Cerebellar cortex (tissue), 1 donor: ENCODE measurements at places on chromosomes 6 and 20.

DNA sequence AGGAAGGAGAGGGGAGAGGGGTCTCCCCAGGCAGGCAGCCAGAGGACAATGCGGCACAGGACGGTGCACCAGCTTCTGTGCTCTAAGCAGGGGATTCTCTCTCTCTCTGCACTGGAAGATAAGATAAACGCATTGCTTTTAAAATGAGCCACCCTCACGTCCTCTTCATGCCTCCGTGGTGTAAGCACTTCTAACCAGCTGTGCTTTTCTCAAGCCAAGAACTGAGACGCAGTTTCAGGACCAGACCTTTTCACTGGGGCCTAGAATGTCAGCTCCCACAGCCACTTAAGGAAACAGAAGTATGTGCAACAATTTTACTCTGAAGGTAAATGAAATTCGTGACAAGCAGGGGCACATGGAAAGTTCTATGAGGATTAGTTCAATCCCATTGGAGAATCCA is 82.4 kb downstream of the PSMB1 start:
- no peak for DNase-seq

DNA sequence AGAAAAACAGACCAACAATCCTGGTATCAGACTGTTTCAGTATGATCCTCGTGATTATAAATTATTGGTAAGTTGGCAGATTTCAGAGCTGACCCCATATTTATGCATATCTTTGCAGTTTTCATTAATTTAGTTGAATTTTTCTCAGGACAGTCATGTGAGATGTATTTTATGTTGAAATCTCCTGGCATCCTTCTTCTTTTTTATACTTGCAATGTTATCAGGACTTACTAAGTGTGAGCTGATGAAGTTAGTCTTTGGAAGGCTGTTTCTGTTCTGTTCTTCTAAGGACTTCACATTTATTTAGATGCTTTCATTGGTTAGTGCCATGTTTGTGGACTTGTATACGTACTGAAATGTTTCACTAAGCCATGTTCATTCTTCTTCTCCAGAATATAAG is 17.2 kb downstream of the SMPDL3A start:
- DNase-seq = no peak

DNA sequence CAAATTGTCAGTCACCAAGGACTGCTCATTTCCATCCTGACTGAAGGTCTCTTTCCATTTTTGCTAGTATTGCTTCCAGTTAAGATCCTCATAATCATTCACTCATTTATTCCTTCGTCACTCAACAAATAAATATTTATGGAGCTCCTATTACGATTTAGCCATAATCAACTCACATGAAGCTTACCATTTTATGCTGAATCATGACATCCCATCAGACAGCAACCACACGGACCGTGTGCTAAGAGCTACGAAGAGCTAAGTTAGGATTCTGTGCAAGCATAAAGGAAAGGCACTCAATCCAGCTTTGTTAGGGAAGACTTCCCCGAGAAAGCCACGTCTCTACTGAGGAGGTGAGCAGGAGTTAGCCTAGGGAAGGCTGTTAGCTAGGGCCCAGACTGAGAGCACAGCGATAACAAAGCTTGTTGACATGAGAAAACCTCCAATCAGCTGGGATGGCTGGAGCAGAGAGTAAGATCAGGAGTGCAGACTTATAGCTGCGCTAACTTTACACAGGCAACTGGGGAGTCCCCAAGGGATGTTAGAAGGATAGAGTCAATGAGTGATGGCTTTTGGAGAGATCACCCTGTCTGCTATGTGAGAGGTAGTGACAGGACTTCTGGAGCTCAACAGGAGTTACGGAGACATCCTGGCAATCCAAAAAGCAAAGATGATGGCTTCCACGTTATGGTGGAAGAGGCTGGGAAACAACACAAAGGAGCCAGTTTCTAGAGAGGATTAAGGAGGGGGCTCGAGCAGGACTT is 2.6 kb upstream of the GID8 start:
- DNase-seq = no peak

DNA sequence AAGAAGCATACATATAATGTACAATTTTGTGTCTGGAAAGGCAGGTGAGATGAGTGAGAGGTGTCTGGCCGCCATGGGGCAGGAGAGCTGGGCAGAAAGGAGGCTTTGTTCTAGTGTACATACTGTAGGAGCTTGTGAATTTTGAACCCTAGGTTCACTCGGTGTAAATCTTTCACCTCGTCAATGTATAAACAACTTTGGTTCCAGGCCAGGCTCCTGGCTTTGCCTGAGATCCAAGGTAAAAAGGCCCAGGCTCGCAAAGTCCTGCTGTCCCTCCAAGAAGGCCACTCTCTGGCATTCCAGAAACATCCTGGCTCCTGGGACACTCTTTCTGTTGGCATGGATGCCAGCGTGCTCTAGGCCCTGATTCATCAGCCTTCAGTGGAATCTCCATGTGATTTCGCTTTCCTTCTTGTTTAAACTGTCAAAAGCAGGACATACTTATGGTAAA is 7.1 kb upstream of the SLC22A7 start:
- DNase-seq = no peak

- DNase-seq = no peak
These were observed 120.5 kb downstream of the ZMYND8 start for GRCh38 chr20:47235853-47236638.

DNA sequence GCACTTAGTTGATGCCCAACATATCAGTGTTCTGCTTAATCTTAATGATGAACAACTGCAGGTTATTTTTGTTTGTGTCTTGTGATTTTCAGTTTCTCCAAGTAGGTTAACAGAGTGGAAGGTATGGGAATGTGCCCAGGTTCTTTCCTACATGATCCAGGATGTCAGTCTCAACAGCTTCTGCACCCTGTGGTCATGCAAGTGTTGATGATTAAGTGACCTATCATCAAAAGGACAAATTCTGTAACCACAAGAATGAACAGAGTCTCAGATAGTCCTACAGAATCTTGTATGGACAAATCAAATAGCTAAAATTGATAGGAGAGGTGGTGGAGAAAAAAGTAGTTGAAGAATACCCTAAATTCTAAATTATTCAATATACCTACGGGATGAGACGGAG is 26.1 kb downstream of the MAN1A1 start:
- DNase-seq = no peak

GRCh38 chr6:168599769-168600330 is 158.9 kb downstream of the SMOC2 start:
- no peak for DNase-seq
